Right cardiac atrium (tissue), 5 donors: ENCODE measurements at places on chromosomes 12 and 14.
A peak's percentile ranks its signal among the peaks of the same experiment; 100 is the strongest.

GRCh38 chr14:89486961-89487360 is 69.9 kb upstream of the FOXN3 start:
- peak; percentile 43 for DNase-seq

- DNase-seq: no peak
Measured at GRCh38 chr14:68365228-68365627, 427.6 kb downstream of the ZFP36L1 start.

- DNase-seq: no peak
Measured at GRCh38 chr14:75470238-75470797, 42.5 kb downstream of the JDP2 start.

DNA sequence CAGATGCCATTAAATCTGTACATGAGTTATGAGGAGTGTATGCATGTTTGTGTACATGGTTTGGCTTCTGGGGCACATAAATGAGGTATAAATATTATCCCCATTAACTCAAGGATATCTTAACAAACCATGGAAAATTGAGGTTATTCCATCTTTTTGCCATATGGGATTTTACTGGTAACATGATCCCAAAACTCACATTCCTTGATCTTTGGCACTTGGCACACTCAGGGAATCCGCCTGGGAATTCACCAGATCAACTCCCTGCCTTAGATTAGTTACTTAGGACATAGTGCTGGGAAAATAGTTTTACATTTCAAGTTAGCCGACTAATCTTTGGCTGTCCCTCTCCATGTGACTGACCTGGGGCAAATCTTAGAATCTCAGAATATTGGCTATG is 16.9 kb downstream of the CDKN1B start:
- DNase-seq: no peak
